Activated naive CD4-positive, alpha-beta T cell (primary cell): ENCODE measurements at places on chromosomes 1 and 21.

DNA sequence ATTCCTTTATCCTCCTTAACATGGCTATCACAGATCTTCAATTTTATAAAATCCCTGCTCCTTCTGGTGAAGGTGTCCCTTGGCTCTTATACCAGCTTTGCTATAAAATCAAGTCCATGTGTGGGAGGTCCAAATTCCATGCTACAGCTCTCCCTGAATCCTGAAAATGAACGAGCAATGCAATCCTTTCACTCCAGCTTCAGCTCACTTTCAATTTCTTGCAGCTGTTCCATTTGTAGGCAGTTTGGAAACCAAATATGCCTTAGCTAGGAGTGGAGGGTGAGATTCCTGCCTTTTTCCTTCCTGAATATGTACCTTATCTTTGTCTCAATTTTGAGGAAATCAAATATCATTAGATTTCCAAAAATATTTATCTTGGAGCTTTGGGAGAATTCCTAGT lies 402.6 kb downstream of the TTLL7 start:
- DNase-seq, result no peak

DNA sequence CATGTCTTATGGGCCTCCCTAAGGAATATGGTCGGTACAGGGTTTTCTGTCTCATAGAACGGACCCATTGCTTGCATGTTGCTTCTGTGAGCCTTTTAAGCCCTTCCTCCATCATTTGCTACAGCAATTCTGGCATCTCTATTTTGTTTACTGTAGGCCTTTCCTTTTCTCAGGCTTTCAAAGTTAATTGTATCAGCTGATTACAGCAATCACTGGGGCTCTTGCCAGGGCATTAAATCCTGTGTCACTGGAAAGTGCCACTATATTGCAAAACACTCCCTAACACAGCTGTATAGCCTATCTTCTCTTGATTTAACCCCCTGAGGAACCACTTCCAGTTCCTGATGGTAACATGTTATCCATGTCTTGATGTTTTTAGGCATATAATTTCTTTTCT lies 156.5 kb downstream of the PDE4B start:
- no peak for DNase-seq

GRCh38 chr1:56934430-56935060 lies 31.3 kb downstream of the C8B start:
- DNase-seq, result no peak

- DNase-seq, result no peak
These were observed 35.6 kb upstream of the ATP1A1 start for GRCh38 chr1:116337398-116337797.

- no peak for DNase-seq
These were observed 31.3 kb downstream of the WNT4 start for GRCh38 chr1:22111620-22112019.

DNA sequence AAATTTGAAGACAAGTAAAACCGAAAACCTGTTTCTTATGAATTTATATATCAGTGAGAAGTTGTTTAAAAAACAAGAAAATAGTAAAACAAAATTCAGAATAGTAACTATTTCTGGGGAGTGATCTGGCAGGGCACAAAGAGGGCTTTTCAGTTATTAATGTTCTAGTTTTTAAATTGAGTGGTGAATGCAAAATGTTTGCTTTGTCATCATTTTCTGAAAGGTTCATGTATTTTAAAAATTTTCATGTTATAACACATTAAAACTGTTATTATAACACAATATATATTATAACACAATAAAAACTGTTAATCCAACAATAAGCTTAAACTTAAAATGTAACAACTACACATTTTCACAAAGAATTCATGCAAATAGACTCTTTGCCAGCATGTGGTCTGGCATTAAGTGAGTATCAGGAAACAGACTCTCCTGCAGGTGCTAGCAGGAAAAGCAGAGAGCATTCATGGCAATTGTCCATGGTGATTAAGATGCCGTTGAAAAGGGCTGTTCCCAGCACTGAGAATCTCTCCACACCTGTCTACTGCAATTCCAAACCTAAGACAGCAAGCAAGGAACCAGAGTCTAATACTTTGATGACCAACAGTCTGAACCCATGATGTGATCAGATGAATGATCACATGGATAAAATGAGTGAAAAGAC lies 204.9 kb downstream of the TBX15 start:
- no peak for DNase-seq

DNA sequence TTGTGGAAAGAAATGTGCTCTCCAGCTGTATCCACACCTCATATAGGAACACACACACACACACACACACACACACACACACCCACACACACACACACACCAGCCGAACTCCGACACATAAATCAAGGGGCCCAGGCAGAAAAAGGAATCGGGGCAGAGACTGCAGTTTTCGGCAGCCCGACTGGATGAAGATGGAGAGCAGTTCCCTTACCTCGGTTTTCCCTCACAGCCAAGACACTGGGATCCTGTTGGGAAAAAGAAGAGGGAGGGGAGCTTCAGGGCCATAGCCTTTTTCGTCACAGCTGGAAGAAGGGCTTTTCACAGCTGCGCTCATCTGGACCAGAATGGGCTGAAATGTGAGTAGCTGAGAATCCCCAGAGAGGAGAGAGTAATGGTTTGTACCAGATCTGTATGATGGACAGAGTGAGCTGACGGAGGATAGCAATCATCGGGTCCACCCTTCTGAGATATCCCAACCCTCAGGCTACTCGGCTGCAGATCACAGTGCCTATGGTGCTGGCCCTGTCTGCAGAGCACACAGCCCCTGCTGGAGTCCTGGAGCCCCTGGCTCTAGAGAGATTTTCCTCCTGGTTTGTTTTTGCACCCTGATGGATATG lies 37.7 kb downstream of the PIK3C2B start:
- DNase-seq, result no peak

DNA sequence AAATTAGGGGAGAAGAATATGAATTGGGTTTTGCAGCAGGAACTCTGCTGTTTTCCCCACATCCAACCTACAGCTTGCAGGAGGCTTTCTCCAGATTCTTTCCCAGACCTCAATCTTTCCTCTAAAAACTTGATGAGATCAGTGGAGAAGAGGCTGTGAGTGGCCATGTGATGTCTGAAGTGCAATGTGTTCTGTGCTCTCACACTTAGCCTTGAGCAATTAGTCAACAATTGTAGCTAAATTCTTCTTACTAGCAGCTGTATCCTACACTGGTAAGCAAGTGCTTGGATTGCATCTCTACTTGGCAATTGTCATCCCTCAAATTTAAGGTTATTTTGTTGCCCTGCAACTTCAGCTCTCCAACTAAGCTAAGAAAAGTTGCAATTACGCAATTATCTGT lies 807.3 kb upstream of the RGS18 start:
- DNase-seq, result no peak

DNA sequence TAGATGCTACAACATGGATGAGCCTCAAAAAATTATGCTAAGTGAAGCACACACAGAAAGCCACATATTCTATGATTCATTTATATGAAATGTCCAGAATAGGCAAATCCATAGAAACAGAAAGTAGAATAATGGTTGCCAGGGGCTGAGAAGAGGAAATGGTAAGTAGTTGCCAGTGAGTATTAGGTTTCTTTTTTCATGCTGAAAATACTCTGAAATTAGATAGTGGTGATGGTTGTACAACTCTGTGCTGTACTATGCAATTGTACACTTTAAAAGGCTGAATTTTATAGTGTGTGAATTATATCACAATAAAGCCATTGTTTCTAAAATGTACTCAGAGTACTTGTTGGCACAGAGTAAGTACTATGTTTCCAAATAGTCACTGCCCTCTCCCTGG lies 15.5 kb upstream of the GFI1 start:
- DNase-seq, result no peak

- DNase-seq, result no peak
These were observed 63.9 kb upstream of the DISP3 start for GRCh38 chr1:11414926-11415538.

GRCh38 chr1:207812778-207813511 lies 61.1 kb downstream of the CD46 start:
- no peak for DNase-seq

DNA sequence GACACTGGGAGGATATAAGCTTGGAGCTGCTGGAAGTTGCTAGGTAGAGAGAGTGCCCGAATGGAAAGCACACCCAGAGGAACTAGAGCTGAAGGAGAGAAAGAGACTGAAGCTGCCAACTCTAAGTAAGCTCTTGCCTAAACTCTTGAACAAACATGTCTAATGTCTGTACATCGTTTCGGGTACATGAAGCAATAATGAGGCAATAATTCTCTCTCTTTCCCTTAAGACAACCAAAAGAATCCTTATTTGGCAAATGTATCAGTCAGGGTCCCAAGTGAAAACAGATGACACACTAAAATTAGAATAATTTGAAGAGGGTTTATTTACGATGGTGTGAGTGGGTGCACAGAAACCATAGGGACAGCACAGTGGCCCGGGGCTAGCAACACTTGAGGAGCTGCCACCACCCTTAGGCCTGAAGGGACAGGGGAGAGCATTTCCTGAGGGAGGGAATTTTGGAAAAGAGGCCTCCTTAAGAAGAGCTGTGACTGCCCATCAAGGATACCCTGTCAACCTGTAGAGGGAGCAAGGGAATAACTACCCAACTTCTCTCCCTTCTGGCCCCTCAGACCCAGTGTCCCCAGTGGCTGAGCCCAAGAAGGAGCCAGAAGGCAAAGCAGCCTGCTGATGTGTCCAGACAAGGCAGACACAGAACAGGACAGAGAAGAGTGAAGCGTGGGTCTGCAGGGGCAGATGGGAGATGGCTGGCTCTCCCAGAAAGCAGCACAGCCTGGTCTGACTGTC lies 36.1 kb upstream of the KHDRBS1 start:
- no peak for DNase-seq

DNA sequence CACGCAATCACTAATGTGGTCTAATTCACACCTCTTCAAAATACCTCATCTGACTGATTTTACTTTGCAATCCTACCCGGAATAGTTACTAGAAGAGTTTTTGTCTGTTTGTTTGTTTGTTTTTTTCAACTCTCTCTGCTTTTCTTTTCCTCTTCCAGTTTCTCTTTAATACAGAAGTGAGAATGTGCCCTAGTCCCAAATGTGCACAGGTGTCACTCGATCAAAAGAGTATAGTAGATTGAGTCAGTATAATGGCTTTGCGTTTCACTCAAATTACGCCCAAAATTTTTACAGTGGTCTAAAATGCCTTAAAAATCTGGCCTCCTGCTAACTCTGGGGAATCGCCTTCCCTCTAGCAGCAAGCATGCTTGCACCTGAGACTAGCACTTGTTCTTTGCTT lies 1536.8 kb downstream of the KCNT2 start:
- no peak for DNase-seq

DNA sequence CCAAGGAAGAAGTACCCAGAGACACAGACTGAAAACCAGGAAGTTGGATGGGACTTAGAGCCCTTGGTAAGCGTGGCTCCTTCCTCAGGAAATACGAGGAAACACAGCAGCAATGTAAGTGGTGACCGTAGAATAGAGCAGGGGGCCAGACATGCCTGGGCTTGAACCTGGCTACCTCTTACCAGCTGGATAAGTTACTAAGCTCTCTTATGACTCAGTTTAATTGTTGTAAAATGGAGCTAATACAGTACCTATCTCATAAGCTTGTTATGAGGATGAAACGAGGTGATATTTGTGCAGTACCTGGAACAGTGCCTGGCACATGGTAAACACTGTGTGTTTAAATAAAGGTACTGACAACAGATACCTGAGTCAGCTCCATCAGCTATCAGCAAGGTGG lies 19.2 kb downstream of the EBNA1BP2 start:
- no peak for DNase-seq

DNA sequence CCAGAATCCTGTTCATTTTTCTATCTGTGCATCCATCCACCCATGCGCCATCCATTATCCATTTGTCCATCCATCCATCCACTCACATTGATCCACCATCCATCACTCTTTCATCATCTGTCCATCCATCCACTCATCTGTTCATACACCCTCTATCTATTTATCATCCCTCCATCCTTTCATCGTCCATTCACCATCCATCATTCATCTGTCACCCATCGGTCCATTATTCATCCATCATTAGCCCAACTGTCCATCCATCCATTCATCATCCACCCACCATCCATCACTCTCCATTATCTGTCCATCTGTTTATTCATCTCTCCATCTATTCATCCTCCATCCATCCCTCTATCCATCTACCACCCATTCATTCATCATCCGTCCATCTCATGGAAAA lies 125.7 kb upstream of the TMPRSS2 start:
- DNase-seq, result no peak

GRCh38 chr1:234697015-234697414 lies 87.0 kb upstream of the IRF2BP2 start:
- no peak for DNase-seq

GRCh38 chr1:116489231-116489697 lies 81.6 kb downstream of the CD58 start:
- no peak for DNase-seq

DNA sequence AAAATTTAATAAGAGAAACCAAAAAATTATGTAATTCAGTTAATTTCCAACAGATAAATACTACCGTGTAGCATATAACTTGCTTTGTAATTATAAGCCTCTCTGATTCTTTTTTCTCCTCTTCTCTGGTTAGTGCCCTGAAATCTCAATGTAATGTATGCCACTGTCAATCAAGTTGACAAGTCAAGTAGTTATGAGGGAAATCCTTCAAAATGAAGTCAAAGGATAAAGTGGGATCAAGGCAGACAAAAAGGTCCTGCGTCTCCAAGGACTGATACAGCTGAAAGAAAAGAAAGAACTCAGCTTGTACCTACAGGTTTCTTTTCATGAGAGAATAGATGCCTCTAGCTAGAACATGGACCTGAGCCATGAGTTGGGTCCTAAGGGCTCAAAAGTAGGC lies 19.8 kb downstream of the VPS45 start:
- no peak for DNase-seq

DNA sequence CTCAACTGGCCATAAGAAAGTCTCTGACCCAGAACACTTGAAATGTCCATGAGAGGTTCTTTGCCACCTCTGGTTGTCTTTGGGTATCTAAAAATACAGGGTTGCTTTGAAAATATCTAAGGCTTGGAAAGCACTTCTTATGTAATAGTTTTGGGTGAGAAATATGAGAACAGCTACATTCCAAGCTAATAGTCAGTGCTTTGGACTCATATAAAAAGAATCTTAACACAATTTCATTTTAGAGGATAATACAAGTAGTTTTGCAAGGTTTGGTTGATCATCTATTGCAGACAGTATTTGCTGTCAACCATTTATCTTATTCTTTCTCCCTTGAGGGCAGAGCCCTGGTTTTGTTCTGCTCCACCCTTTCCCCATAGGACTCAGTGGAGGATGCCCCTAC lies 207.5 kb downstream of the KCNK2 start:
- DNase-seq, result no peak

- DNase-seq, result no peak
These were observed 37.2 kb downstream of the KCNJ6 start for GRCh38 chr21:37878946-37879660.

DNA sequence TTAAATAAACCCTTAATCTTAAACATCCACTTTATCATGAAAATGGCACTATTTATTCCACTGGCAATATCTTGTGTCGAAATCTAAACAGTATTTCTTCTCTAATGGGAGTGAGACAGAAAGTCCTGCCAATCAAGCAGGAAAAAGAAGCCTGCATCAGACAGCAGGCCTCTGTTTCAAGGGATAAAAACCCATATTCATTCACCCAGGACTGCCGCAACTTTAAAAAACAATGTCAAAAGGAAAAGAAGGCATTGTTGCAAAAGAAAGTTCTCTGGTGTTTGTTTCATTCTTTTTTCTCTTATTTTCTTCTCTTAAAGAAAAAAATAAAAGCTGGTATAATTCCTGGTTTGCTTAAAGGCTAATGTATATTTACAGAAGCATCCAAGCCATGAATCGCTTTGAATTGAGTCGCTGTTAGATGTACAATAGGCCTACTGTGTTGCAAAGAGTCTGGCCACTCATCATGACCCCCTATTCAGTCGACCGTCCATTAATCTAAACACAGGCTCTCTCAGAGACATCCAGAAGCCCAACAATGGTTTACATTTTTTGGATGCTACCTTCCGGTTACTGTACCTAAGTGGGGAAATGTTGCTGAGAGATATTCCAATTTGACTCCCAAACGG lies 48.7 kb upstream of the ZC3H11B start:
- no peak for DNase-seq
